ENCODE measurements at places on chromosomes 1 and 21.

- no peak for DNase-seq
Measured at GRCh38 chr1:245153552-245154428, 995 bp upstream of the KIF26B start.

- no peak for DNase-seq
Measured at GRCh38 chr1:170734412-170735175, 70.7 kb downstream of the PRRX1 start.

GRCh38 chr1:97553971-97554370, 366.9 kb downstream of the DPYD start:
- no peak for DNase-seq

GRCh38 chr1:45012639-45013278, 705 bp downstream of the UROD start:
- peak; percentile 72 for DNase-seq

DNA sequence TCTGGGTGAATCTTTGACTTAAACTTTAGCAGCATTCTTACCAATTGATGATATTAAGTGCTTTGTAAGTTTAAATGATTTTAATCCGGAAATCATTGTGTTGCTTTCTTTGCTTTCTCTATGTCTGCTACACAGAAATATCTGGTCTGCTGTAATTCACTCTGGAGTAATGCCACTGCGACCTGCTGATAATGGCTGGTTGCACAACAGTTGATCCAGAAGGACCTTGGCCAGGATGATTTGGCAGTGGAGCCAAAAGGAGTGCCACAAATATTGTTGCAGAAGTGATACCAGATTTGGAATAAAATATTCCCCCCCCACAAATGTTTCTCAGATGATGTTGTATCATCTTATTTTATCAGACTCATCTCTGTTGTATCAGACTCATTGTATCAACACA, 2063.9 kb downstream of the MRPL39 start:
- DNase-seq: no peak

GRCh38 chr21:31334648-31335121, 9.4 kb downstream of the TIAM1 start:
- no peak for DNase-seq

DNA sequence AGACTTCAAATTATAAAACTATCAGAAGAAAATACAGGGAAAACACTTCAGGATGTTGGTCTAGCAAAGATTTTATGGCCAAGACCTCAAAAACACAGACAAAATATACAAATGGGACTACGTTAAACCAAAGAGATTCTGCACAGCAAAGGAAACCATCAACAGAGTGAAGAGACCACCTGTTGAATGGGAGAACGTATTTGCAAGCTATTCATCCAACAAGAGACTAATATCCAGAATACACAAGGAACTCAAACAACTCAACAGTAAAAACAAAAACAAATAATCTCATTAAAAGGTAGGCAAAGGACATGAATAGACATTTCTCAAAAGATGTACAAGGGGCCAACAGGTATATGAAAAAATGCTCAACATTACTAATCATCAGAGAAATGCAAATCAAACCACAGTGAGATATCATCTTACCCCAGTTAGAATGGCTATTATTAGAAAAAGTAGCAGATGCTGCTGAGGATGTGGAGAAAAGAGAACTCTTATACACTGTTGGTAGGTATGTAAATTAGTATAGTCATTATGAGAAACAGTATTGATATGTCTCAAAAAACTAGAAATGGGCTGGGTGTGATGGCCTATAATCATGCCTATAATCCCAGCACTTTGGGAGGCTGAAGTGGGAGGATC, 112.6 kb downstream of the LRIG2 start:
- DNase-seq: no peak

- DNase-seq: no peak
Measured at GRCh38 chr1:248627971-248628844, 6.7 kb downstream of the OR2T11 start.

- DNase-seq: no peak
Measured at GRCh38 chr21:17784180-17784598, 35.0 kb downstream of the C21orf91 start.

GRCh38 chr1:168129933-168130332, 6.8 kb downstream of the GPR161 start:
- no peak for DNase-seq

- peak; percentile 90 for DNase-seq
Measured at GRCh38 chr1:54273092-54273794, 73.3 kb downstream of the MRPL37 start.

DNA sequence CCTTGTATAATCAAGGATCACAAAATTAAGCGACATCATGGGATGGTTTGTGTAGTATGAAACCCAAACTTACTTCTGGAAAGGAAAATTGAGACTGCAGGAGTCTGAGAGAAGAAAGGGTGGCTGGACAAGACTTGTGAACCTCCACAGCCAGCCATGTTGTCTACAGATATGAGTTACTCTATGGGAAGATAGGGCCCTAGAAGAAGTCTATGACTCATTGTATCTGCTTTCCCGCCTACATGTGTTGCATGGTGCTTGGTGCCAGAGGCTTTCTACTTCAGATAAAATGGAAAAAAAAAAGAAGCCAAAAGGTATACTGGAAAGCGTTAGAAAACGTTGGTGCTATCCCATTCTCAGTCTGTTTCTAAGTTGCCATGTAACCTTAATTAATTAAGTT, 18.7 kb upstream of the OR6N2 start:
- DNase-seq: no peak

DNA sequence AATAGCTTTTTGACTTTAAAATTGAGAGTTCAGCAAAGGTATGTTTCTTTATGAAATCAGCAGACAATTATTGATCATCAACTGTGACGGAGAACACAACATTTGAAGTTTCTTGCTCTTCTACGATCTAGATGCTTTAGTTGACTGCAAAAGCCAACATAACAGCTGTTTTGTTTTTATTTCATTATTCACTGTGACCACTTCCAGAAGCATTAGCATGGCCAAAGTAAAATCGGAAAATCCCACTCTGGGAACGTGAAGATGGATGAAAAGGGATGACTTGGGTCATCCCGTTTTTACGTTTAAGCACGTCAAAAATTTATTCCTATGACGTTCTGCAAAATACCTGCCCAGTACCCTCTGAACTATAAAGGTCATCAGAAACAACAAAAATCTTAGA, 833.0 kb upstream of the ADAMTS5 start:
- no peak for DNase-seq

DNA sequence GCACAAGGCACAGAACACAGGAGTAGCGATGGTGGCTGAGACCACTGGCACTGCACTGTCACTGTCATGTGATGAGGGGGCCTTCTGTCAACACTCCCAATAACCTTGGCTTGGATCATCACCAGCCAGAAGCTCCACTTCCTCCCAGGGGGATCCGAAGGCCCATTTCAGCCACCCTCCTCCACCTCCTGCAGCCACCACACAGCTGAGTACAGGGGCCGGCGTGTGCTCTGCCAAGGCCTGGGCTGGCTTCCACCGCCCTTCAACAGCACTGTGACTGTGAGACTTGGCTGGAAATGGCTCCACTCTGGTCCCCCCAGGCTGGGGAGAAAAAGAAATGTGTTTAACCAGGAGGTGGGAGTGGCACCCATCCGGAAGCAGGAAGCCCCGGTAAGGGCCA, 9.9 kb upstream of the NADK start:
- no peak for DNase-seq

DNA sequence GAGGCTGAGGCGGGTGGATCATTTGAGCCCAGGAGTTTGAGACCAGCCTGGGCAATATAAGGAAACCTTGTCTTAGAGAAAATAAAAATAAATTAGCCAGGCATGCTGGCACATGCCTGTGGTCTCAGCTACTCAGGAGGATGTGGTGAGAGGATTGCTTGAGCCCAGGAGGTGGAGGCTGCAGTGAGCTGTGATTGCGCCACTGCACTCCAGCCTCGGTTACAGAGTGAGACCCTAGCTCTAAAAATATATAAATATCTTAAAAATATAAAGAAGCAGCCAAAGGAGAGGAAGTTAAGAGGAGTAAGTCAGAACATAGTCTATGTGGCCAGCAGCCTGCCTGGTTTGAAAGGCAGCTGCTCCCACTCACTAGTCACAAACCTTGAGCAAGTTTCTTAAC, 4.5 kb upstream of the IL10RB start:
- no peak for DNase-seq

DNA sequence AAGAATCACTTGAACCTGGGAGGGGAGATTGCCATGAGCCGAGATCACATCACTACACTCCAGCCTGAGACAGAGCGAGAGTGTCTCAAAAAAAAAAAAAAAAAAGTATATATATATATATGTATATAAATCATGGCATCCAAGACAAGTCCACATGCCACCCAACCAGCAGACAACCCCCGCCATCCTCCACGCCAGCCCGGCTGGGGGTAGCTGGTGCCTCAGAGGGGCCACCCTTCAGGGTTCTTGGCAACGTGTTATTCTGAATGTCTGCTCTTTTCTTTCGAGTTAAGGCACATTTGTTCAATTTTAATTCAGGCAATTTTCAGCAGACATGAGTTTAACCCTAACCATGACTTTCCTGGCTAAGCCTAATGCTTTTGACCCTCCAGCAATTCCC, 9.7 kb upstream of the TMEM240 start:
- DNase-seq: no peak

DNA sequence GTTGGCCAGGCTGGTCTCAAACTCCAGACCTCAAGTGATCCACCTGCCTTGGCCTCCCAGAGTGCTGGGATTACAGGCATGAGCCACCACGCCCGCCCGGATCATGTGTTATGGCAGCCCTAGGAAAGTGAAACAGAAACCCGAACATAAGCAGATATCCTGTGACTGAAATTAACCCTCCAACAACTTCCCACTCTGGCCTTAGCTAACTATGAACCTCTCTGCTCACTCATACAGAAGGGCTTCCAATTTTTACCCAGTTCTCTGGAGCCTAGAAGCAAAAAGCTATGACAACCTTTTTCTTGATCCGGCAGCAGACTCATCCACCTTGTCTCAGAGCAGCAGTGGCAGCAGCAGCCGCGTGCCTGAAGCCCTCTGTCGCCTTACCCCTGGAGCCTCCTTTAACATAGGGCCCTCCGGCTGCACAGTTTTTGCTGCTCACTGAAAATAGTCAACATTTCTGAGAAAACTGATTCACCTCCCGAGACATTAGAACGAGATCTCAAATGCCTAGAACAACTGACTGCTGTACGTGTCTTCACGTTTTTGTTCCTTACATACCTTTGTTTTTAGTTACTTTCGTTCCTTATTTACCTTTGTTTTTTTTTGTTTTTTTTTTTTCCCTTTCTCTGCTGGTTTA, 9.3 kb downstream of the CBR1 start:
- DNase-seq: no peak

DNA sequence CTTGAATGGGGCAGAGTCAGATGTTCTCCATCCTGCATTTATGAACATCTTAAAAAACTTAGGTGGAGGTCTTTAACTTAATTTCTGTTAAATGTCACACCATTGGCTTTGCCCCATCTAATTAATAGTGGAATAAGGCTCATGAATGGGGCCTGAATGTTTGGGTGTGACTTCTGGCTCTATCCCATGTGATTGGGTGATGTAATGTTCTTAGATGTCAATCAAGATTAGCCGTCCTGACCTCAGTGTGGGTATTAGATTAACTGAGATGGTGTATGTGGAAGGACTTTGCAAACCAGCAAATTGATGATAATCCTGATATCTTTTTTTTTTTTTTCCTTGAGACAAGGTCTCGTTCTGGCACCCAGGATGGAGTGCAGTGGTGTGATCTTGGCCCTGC, 38.1 kb downstream of the C1orf21 start:
- DNase-seq: no peak

DNA sequence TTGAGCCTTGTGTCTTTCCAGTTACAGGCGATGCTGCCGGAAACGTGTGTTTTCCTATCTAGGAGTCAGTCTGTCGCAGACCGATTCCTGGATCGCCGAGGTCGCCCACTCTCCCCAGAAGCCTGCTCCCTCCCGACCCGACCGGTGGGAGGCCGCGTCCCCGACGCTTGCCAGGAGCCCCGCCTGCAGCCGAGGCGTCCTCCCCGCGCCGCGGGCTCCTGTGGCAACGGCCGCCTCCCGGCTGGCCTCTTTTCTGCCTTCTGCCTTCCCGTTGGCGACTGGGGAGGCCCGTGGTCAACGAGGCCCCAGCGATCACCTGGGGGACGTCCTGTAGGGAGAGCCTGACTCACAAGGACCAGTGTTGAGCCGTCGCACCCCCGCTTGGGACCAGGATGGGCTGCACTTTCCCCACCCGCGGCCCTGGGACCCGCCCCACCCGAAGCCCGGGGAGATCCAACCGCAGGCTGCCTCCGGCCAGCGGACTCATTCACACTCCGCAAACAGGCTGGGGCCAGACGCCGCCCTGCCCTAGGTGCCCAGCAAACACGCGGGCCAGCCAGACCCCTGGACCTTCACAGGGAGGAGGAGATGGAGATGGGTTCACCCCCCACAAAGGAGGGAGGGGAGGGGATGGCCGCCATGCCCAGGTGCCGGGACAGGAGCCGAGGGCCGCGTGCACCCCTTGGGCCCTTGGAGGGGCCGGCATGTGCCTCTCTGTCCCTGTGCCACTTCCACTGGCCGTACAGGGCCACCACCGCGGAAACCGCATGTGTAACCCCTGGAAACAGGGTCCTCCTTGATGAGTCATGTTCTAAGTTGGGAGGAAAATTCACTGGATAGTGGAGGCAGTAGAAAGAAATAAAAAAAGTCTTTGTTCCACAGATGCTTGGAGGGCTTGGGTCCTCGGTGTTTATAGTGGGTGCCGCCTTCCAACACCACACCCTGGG, 7.2 kb upstream of the COL6A1 start:
- DNase-seq: peak; percentile 82

GRCh38 chr1:107051266-107051665, 5.2 kb upstream of the PRMT6 start:
- no peak for DNase-seq

DNA sequence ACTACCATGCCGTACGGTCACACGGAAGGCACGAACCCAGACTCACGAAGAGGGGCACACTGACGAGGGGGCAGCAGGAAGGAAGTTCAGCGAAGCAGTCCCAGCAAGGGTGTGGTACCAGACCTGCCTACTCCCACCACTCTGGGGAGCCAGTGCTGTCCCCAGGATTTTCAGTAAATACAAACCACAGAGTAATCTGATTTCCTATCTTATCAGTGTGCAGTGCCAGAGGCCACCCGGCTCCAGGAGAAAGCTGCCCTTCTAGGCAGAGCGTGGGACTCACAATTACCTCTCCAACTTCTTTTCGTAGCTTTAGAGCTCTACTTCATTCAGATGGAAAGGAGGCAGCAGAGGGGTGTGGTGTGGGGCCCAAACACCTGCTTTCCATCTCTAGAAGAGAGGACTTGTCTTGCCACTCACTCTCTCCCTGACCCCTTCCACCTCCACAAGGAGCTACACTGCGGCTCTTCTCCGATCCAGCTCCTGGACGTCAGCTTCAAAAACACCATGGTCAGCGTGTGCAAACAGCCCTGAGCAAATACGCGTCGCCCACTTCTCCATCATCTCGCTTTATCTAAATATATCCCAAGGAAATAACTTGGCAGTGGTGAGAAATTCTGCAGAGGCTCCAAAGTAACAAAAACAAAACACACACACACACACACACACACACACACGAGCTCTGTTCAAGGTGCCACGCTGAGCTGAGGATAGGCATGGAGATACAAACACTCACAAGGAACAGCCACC, 98.5 kb downstream of the MRPL37 start:
- DNase-seq: no peak

DNA sequence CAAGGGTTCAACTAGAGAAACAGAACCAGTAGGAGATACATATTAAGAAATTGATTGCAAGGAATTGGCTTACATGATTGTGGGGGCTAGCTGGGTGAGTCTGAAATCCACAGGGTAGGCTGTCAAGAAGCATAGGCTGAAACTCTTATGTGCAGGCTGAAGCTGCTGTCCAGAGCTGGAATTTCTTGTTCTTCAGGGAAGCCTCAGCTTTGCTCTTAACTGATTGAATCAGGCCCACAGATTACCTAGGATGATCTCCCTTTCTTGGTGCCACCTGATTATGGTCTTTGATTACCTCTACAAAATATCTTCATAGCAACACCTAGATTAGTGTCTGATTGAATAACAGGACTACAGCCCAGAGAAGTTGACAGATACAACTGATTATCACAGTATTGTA, 22.5 kb upstream of the FRRS1 start:
- DNase-seq: no peak
